Left colon (tissue), 2 donors: ENCODE measurements at places on chromosomes 6 and 20. TPM values are rescaled to one million over a fixed set of nuclear protein-coding genes. Genes with fewer than 3 reads are reported as not detected.

AURKA gene
- 13.3 TPM for total RNA-seq

DNMT3B gene
- total RNA-seq, result 0.78 TPM

DNA sequence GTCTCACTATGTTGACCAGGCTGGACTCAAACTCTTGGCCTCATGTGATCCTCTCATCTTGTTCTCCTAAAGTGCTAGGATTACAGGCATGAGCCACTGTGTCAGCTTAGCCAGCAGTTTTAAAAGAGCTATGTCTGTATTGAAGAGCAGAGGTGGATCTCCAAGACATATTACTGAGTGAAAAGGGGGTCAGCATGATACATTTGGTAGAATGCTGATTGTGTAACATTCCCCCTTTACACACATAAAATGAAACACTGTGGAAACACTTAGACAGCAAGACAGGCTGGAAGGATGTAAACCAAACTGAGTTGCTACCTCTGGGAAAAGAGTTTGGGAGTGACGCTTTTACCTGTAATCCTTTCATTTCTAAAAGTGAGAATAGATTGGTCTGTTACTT, 1.7 kb upstream of the RIPOR3 start:
- DNase-seq, result no peak

- no peak for DNase-seq
These were observed 481.5 kb downstream of the NKAIN2 start for GRCh38 chr6:124285146-124285545.

- DNase-seq, result no peak
These were observed 3.4 kb downstream of the RPS12 start for GRCh38 chr6:132817554-132818403.

- no peak for DNase-seq
These were observed 5.7 kb downstream of the SOD2 start for GRCh38 chr6:159687341-159687740.
